Left colon (tissue), 2 donors: ENCODE measurements at places on chromosomes 12 and 14. TPM values are rescaled to one million over a fixed set of nuclear protein-coding genes. Genes with fewer than 3 reads are reported as not detected.

The KRT82 gene
- total RNA-seq, result not detected

GRCh38 chr14:58151133-58152013 lies 640 bp downstream of the ARMH4 start:
- no peak for DNase-seq

DNA sequence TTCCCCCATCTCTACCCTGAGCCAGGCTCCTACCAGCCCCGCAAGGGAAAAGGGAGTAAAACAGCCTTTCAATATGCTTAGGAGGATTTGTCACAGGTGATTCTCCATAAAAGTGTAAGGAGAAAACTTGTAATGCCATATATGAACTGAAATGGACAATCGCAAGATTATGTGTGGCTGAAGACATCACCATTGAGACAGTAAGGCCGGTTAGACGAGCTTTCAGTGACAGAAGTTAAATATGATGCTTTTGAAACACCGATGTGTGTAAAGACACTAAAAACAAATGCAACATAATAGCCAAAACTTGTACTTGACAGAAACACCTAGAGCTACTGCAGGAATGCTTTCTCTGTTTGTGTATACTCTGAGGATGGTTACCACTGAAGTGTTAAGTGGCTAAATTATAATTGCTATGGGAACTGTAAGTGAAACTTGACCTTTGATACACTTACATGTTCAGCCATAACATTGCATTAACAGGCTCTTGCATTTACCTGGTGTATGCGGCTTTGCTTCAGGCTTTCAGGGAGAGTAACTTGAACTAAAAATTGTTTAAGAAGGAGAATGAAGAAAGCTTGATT lies 42.3 kb downstream of the FAR2 start:
- no peak for DNase-seq

DNA sequence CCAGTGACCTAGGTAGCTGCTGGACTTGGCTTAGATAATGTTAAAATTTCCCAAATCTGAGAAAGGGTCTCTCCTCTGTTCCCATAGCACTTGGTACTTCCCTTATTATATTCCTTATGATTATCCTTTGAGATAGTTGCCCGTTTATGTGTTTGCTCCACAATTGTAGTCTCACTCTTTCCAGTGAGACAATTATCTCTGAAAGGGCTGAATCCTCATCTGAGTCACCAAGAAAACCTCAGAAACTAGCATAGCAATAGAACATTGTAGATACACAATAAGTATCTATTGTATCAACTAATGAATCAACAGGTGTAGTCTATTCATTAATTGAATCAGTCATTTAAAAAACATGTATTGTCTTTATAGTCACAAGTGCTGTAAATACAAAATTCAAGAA lies 119.1 kb upstream of the FAR2 start:
- DNase-seq, result no peak

- DNase-seq, result no peak
Measured at GRCh38 chr12:108647585-108648287, 14.0 kb upstream of the SELPLG start.

- DNase-seq, result no peak
Measured at GRCh38 chr14:61488417-61489401, 167.3 kb downstream of the PRKCH start.

GRCh38 chr14:95609398-95609990 lies 74.6 kb downstream of the GLRX5 start:
- no peak for DNase-seq

- DNase-seq, result no peak
Measured at GRCh38 chr14:89551432-89551831, 134.4 kb upstream of the FOXN3 start.

GRCh38 chr12:38823738-38824137 lies 81.7 kb downstream of the CPNE8 start:
- no peak for DNase-seq

DNA sequence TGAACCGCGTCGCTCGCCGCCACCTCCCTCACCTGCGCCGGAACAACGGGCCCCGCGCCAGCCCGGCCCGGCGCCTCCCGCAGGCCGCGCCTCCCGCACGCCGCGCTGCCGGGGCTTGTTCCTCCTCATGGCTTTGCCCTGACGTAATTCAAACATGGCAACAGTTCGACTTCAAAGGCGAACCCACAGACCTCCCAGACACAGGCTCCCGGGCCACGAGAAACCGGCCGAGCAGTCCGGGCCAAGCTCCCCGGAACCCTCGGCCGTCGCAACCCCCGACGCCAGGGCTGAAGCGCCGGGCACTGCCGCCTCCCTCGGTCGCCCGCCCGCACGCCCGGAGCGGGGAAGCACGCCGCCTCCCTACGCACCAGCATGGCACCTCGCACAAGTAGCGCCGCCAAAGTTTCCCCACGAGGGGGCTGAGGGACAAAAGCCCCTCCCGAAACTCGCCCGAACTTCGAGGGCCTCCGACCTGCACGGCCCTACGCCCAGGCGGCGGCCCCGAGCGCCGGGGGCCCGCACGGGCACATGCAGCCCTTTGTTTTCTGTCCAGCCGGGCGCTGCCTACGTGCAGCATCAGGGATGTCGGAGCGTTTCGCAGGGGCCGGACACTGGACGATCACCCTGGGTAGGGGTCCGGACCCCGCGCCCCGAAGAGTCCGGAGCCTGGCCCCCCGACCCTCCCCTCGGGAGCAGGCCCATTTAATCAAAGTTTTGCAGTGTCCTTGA lies 1.7 kb downstream of the SINHCAF start:
- DNase-seq, result peak; percentile 75

GRCh38 chr12:110689281-110690126 lies 589 bp upstream of the HVCN1 start:
- DNase-seq, result peak; percentile 54

- DNase-seq, result no peak
Measured at GRCh38 chr12:5522432-5523335, 90.8 kb downstream of the NTF3 start.

GRCh38 chr14:45251912-45252311 lies 1.1 kb downstream of the MIS18BP1 start:
- no peak for DNase-seq

DNA sequence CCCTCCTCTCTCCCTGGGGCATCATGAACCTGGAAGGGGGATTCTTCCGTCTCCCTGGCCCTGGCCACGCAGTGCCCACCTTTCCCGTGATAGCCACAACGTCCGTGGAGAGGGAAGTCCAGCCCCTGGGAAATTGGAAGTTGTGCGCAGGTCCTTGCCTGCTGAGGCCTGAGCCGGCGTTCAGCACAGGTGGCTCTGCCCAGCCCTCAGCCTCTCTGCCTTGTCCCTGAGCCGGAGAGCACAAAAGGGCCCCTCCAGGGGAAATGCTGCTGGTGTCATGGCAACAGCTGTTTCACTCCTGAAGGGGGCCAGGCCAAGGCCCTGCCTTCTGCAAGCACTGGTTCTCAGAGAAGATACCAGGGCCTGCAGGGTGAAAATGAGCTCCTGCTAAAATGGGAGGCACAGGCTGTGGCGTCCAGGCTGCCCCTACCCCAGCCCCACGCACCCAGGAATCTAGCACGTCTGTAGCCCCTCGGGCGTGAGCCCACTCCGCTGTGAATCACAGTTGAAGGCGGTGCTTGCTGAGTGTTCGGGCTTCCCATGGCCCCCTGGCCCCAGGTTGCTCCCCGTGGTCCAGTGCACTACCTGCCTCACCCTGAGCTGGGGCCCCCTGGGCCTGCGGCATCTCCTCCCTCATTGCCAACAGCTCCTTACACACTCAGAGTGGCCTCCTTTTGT lies 149.4 kb downstream of the ADGRD1 start:
- DNase-seq, result no peak
